ENCODE measurements at places on chromosomes 2 and 18.

DNA sequence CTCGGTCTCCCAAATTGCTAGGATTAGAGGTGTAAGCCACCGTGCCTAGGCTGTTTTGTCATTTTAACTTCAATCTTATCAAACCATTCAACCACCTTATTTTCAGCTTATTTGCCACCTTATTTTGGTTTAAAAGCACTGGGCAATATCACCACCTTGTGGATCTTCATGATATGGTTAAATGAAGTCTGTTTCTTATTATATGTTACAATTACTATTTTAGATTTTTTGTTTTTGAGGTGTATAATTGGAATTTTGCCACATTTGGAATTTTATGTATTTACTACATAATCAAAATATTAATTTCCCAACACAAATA lies 43.8 kb upstream of the SCN9A start:
- peak; percentile 10 for DNase-seq

DNA sequence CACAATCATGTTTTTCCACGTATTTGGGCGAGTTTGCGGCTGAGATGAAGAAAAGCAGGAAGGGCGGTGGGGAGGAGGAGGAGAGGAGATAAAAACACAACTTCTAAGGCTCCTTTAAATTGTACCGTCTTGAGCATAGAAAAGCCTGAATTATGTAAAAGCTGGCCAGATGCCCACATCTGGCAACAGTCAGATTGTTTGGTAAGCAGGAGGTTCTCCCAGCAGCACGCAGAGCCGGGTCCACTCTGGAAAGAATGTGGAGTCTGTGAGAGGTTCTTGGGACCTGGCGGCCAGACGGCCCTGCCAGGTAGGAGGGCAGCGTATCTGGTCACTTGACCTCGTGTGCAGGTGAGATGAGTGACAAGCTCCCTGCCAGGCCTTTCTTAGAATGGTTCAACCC lies 215.3 kb upstream of the APCDD1 start:
- no peak for DNase-seq

GRCh38 chr2:74743778-74744177 lies 89.7 kb downstream of the SEMA4F start:
- no peak for DNase-seq

DNA sequence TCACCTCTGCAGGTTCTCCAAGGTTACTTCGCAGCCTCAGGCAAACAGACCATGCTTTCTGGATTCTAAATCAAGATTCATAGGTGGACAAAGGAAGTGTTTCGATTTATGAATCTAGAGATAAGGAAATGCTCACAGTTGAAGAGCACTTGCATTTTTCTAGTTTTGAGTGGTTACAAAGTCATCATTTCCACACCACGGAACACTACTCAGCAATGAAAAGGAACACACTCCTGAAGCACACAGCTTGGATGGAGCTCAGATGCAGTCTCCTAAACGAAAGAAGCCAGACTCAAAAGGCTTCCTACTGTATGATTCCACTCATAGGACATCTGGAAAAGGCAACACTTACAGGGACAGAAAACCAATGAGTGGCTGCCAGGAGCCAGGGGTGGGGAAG lies 31.7 kb downstream of the SDC1 start:
- no peak for DNase-seq

DNA sequence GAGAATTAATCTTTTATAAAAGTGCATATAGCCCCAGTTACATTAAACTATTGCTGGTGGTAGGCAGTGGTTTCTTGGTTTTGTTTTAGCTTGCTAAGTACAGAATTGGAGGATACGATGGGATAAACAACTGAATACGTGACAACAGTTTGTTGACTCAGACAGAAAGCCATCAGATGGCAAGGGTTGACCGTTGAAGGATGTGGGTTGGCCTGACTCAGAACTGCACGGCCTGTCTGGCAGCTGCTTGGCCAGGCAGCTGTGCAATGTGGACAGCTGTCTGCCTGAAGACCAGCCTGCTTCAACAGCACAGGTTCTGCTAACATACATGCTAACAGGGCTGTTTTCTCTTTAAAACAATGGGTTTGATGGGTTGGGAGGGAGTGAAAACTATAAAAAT lies 46.6 kb downstream of the PRKRA start:
- DNase-seq: no peak

GRCh38 chr2:28286678-28287077 lies 106.0 kb upstream of the FOSL2 start:
- no peak for DNase-seq

DNA sequence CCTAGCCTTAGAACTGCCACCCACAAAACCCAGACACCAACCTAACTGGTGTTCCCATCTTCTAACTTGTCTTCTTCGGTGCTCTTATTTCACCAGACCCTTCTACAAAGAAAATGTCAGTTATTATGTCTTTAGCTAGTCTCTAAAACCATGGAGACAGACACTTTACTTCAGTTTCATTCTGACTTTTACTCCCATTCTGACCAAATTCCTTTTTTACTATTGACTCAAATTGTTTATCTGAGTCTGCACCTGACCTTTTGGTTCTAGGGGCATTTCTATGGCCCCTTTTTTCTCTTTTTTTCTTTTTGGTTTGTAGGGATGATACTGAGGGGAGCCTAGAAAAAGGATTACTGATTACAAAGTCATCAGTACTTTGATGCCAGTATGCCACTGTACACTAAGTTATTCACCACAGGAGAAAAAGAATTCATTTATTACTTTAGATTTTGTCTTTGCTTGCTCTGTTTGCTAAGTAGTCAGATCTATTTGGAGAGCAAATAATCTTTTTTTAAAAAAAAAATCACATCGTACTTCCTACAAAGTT lies 6.8 kb upstream of the SLC1A4 start:
- DNase-seq: no peak

GRCh38 chr2:189109921-189110397 lies 69.6 kb downstream of the COL5A2 start:
- DNase-seq: no peak

- no peak for DNase-seq
Observed at GRCh38 chr18:34901299-34901698, 139.9 kb upstream of the MAPRE2 start.

Measured in NCI-H1930 (cell line).